ENCODE measurements at places on chromosomes 7 and 10. TPM values are rescaled to one million over a fixed set of nuclear protein-coding genes. Genes with fewer than 3 reads are reported as not detected.
A peak's percentile ranks its signal among the peaks of the same experiment; 100 is the strongest.

The HACD1 gene
- total RNA-seq = 3.5 TPM

The STOX1 gene
- total RNA-seq = 2.2 TPM

The ENKUR gene
- 0.32 TPM for total RNA-seq

The BMPR1A gene
- 12.4 TPM for total RNA-seq

The LRRC4 gene
- total RNA-seq = 15.4 TPM

The VPS37D gene
- 0.46 TPM for total RNA-seq

The CALML3 gene
- total RNA-seq = not detected

- H3K4me3 ChIP-seq = no peak overlapping the region
- H3K27ac ChIP-seq = no peak overlapping the region
- no peaks in the 10 kb centered on the region for H3K36me3 ChIP-seq
Observed at GRCh38 chr7:140435252-140435895, 31.5 kb downstream of the RAB19 start.

DNA sequence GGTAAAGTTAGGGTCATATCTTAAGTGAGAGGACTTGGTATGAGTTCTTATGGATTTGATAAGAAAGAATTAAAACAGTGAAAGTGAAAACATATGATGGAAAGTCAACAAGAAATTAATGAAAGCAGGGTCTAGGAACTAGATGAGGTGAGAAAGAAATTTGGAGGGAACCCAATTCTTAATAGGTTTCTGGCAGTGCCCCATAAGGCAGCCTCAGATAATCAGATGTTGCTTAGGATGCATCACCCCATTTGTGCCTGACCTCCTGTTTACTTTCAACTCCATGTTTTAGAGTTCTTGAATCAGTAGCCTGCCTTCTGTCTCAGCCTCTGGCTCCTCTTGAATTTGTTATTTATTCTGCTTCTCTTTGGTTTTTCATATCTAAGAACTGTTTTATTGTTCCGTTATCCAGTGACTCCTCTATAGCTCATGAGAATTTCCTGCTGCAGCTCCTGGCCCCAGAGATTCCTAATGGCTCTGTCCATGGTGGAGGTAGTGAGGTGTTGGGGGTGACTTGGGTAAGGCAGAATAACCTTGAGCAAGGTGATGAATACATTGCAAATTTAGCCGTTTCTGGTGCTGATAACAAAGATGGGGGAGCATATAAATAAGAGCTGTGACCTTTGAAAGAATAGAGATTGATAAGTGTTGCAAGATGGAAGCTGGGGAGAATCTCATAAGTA is 17.6 kb downstream of the ITGB8 start:
- H3K27me3 ChIP-seq = no peaks in the 10 kb centered on the region
- DNase-seq = no peak
- no peaks in the 10 kb centered on the region for H3K36me3 ChIP-seq
- no peaks in the 10 kb centered on the region for H3K4me1 ChIP-seq
- no peak overlapping the region for H3K4me3 ChIP-seq

DNA sequence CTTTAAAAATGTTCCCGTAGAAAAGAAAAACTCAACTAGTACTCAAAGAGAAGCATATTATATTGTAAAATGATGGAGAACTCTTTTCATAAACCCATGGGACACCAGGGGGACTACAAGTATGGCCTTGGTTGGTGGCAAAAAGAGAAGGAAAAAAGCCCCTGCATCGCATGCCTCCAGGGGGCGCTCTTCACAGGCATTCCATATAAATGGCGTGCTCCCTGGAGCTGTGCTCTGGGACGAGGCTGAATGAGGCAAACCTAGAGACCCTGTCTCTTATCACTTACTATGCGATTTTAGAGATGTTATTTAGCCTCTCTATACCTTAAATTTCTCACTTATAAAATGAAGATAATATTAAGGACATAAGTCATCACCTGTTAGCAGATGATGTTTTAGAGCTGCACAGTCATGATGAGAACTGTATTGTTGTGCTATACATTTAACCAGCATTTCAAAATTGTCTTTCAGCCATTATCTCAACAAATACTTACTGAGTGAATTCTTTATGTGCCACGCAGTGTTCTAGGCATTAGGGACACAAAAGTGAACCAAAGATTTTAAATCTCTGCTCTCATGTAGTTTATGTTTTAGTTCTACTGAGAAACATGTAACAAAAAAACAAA is 105.8 kb downstream of the ARHGAP21 start:
- H3K27ac ChIP-seq = no peak overlapping the region
- H3K27me3 ChIP-seq = no peaks in the 10 kb centered on the region
- H3K4me3 ChIP-seq = no peak overlapping the region
- DNase-seq = no peak

DNA sequence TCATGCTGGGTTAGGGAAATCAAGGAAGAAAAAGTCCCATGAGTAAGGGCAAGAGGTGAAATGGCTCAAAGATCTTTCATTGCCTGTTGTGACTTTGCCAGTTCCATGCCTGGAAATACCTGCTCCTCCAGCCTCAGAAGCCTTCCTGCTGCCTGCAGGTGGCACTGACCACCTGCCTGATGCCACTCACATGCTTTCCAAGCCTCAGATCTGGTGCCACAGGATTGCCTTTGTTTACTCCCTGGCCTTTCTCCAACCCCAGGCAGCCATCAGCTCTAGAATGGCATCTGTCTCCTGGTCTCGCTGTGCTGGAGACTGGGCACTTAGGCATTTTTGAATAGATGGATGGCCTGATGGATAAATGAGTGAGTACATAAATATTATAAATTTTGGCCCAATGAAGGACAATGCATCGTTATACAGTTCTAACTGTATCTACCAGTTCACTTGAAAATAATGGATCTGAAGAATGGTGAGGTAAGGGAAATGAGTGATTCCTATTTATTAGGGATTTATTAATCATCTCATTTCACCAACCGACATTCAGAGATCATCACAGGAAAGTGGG is 657.2 kb downstream of the INHBA start:
- H3K4me1 ChIP-seq = no peaks in the 10 kb centered on the region
- DNase-seq = no peak
- no peaks in the 10 kb centered on the region for H3K27me3 ChIP-seq
- no peaks in the 10 kb centered on the region for H3K36me3 ChIP-seq
- no peak overlapping the region for H3K27ac ChIP-seq

GRCh38 chr7:92632791-92633190 is 42.6 kb upstream of the FAM133B start:
- DNase-seq = no peak
- peaks cover 7% of the 10 kb centered on the region for H3K4me1 ChIP-seq
- peak overlapping the region; percentile 79 for H3K27ac ChIP-seq

DNA sequence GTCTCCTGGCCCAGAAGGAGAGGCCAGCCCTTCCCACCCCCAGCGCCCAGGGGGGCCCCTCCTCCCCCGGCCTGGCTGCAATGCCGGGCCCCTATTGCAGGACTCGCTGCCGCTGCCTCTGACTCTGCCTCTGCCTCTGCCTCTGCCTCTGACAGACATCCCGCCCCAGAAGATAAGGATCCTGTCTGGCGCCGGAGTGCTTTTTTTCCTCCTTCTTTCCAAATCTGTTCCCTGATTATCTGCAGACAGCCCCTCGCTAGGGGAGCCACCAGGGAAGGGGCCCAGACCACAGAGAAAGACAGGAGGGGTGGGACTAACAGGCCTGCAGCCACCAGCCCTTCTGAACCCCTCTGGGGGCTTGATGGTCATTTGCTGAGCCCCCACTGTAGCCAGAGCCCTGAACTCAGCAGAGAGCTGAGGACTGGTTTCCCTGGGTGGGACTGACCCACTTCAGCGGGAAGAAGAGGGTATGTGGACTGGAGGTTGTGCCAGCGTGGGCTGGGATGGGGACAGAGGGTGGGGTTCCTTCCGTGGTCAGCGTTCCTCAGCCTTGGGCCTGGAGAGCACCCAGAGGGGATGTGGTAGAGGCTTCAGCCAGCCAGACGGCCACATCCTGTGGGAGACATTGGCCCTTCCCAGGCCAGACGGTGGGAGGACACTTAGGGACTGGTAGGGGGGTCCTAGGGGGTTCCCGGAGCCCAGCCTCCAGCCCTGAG is 22.8 kb downstream of the UNC5B start:
- no peak overlapping the region for H3K4me3 ChIP-seq
- peak overlapping the region; percentile 34 for H3K27ac ChIP-seq
- H3K4me1 ChIP-seq = peaks cover 55% of the 10 kb centered on the region
- H3K36me3 ChIP-seq = no peaks in the 10 kb centered on the region
- DNase-seq = no peak

DNA sequence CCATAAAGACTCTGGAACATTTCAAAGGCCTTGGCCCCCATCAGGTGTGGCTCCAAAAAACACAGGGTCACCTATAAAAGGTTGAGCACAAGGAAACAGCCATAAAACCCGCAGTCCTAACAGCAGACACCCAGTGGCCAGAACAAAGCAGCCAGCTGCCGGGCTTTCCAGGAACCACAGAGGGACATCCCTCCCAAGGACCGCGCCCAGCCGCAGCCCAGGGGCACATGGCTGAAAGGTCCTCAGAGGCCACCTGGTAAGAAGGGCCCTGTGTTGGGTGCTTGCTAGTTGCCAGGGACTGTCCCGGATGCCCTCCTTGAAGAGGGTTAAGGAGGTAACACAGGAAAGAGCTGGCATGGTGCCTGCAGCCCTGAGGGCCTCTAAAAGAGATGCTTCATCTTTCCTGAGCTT is 32.7 kb downstream of the KCNMA1 start:
- H3K27ac ChIP-seq = peak overlapping the region; percentile 81
- no peak for DNase-seq
- H3K4me1 ChIP-seq = peaks cover 13% of the 10 kb centered on the region
